ENCODE measurements at places on chromosomes 11 and 22.

DNA sequence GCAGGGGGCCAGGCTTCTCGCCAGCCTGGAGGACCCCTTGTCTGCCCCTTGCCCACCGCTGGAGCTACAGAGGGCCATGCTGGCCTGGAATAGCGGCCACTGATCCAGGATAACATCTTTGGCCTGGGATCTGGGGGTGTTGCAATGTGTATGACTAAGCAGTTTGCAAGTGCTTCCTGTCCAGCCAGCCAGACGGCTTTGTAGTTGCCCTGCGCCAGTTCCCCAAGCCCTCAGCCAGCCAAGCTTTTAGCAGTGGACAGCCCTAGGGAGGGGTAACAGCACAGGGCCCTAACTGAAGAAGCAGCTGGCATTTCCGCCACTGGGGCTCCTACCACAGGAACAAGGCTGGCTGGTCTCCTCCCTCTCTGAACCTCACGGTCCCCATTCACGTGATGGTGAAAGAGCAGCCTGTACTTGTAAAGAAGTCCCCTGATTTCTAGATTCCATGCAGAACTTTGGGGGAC, 32.1 kb downstream of the UQCR10 start:
- peak; percentile 56 for DNase-seq

DNA sequence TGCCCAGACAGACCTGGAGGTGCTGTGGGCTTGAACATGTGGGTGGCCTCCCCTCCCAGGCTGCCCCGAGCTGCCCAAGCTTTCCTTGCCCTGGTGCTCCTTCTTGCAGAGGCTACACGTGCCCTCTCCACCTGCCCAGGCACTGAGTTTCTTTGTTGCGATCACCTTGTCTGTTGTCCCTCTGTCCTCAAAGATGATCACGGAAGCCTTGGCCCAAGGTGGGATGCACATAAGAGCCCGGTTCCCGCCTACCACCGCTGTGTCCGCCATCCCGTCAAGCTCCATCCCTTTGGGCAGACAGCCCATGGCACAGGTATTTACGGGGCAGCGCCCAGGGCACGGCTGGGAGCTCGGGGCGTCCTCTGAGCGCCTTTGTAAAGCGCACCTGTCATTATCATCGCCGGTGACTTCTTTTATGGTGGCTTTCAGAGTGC, 67.5 kb downstream of the MED15 start:
- no peak for DNase-seq

DNA sequence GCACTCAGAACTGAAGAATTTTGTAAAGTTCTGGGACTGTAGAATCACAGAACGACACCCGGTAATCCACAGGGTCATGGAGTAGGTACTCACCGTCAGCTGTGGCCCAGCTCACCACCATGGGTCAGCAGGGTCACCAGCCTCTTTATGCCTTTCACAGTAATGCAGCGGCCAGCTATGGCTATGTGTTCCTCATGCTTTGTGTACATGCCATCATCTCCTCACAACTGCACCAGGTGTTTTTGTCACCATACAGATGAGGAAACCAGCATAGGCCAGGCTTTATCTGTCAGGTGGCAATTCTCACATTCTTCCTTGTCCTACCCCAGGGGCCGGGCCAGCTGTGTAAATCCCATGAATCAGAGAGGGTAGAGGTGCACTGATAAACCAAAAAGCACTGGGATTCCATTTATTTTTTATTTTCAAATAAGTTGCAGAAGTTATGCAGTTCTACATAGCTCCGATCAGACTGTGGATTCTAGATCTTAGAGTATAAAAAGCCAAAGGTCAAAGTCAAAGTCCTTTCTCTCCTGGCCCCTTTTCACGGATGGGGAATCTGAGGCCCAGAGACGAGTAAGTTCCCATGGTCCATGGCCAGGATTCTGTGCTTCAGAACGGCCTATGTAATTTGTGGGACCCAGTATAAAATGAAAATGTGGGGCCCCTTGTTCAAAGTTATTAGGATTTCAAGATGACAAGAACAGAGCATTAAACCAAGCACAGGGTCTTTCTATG, 17.5 kb downstream of the TSKU start:
- no peak for DNase-seq

DNA sequence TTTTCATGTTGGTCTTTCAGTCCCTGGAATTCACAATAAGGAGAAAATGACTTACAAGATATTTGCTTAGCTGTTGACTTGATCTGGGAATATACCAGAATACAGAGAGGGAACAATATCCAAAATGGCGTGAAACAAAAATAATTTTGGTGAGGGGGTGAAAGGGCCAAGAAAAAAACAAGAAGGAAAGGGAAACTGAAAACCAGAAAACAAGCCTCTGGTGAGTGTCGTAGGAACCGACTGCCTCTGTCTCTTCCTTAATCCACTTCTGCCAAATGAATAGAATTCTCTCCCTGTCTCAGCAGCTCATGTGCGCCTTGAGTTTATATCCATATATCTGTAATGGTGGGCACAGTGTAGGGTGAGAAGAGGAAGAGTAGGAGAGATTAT, 367.6 kb downstream of the ETS1 start:
- DNase-seq = no peak

DNA sequence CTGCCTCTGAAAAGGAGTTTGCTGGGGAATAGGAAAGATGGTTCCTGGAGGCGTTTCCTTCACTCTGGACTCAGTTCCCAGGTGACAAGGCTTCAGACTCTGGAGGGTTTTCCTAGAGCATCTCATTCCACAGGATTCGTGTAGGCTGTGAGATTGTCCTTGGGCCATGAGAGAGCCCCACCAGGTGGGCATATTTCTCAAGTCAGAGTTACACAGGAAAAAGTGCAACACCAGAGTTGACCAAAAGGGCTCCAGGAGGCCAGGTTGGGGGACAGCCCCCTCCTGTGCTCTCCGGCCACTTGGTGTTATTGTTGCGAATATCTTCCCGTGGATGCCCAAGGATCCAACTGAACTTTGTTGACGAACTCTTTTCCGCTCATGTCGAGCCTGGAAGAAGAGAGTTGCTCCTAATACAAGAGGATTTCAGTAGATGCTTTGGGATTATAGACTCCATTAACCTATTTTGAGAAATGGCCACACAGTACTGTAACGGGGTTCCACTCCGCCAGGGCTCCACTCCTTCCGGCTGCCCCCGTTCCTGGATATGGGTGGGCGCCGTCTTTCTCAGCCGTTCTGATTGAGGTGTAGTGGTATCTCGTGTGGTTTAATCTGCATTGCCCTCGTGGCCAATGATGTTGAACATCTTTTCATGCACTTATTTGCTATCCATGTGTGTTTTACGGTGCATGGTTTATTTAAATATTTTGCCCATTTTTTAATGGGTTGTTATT, 580.3 kb downstream of the BRD1 start:
- no peak for DNase-seq

- DNase-seq = no peak
Measured at GRCh38 chr22:43256569-43256968, 69.6 kb upstream of the TTLL12 start.

DNA sequence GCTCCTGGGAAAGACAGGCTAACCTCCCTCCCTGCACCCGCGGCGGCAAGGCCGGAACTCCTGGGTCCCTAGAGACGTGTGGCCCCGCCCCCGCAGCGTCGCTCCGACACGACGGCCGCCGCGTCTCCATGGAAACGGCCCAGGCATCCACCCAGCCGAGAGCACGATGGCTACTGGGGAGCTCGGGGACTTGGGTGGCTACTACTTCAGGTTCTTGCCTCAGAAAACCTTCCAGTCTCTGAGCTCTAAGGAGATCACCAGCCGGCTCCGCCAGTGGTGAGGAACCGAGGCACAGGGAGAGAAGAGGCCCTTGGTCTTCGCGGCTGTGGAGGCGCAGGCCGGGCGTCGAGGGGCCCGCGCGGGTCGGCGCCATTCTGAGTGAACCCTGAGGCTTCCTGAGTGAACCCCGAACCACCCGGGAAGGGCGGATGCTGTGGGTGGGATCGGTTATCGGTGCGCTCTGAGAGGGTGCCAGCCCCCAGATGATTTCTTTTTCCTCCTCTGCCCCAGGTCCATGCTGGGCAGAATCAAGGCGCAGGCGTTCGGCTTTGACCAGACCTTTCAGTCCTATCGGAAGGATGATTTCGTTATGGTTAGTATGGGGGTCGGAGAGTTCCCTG, at the start of gene CFAP300:
CFAP300 (plus strand) TSS at position 133 of the 620 bp plus-strand sequence; CDS start at position 167, 34 bp downstream.
- peak; percentile 86 for DNase-seq

GRCh38 chr11:75384438-75385080, 14.8 kb upstream of the RPS3 start:
- peak; percentile 49 for DNase-seq

GRCh38 chr11:78216571-78217287, 28.0 kb downstream of the USP35 start:
- no peak for DNase-seq

GRCh38 chr11:117716521-117717440, 80.2 kb downstream of the DSCAML1 start:
- no peak for DNase-seq

DNA sequence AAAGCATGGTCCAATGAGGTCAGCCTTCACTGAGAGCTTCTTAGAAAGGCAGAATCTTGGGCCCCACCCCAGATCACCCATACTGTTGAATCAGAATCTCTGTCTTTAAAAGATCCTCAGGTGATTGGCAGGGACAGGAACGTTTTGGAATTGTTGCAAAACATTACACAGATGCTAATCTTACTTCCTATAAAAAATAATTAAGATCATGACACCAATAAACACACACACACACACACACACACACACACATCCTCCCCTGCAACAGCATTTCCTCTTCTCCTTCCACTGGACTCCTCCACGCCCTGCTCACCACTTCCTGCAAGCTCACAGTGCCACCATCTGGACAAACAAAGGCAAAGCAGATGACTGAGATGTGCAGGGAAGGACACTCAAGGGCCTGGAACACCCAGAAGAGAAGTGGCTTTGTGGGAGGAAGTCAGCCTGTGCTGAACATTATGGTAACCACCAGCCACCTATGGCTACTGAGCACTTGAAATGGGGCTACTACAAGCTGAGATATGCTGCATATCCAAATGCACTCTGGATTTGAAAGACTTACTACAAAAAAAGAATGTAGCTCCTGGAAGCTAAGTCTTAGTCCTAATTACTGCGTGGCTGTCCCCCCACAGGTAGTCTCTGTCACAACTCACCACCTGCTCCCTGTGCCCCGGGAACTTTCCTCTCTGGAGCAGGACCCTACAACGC, 65.6 kb downstream of the BTG4 start:
- peak; percentile 88 for DNase-seq

GRCh38 chr11:118524757-118525470, 2.4 kb upstream of the TTC36 start:
- DNase-seq = no peak

- DNase-seq = no peak
Measured at GRCh38 chr11:64337538-64338249, 2.3 kb upstream of the CCDC88B start.

- no peak for DNase-seq
Measured at GRCh38 chr11:71505001-71505400, 22.1 kb upstream of the KRTAP5-7 start.

DNA sequence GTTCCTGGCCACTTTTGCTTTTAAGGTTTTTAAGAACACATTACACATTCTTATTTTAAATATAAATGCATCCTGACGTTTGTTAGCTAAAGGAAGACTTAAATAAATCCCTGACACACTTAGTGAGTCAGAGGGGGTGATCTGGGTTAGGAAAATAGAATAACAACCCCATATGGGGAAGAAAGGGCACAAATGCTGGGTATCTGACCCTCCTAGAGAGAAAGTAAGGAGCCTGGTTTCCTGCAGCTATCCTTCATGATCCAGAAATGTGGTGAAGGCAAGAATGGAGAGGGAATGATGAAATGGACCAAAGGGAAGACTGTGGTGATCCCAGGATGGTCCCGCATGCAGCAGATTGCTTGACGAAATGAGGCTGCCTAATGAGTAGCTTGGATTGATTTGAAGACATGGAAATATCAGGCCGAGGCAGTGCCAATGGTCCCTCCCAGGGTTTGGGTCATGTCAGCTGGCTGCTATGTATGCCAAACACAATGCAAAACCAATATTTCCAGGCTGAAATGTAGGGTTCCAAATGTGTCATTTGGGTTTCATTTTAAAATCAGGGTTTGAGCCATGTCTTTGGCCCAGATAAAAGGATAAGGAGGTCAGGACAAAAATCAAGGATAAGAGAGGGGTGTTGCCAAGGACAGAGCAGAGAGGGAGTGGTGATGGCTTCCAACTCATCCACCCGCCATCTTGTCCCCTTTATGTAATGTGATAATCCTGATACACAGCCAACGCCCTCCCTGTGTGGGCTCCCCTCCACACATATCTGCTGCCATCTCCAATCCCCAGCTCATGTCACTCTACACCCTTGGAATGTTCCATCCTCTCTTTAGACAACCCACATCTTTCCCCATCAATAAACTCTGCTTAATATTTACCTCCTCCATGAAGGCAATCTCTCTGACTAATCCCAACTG, 135.1 kb upstream of the PITPNB start:
- DNase-seq = peak; percentile 60

- DNase-seq = no peak
Measured at GRCh38 chr11:75194147-75194546, 43.2 kb downstream of the SLCO2B1 start.

- no peak for DNase-seq
Measured at GRCh38 chr11:68146704-68147474, 25.7 kb upstream of the CHKA start.

DNA sequence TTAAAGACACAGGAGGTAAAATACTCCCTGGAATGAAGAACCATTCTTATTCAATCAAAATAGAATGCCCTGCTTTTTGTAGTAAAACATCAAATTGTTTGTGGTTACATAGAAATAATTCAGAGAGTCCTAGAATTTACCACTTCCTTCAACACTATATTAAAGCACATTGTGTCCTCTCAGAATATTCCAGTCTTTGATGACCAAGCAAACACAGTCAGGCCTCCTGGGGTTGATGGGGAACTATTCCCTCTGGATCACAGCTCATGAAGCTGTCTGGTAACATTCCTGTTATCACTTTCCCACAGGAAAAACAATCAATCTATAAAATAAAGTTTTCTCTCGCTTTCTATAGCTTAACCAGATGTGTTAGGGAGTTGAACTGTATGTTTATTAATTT, 389.3 kb downstream of the KCNA4 start:
- peak; percentile 14 for DNase-seq

DNA sequence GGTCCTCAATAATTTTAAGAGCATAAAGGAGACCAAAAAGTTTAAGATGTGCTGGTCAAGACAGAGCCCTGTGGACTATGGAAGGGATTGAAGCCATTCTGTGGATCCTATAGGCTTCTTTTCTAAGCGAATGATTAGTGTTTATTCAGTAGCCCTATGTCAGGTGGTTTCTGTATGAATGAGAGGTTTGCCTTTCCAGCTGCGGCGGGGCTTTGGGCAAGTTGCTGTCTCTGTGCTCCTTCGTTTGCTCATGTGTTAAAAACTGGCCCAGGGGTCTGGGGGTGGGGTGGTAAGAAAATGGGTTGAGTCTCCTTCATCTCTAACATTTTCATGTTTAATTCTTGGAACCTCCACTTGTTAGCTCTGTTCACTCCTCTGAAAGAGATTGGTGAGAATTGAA, 105.3 kb downstream of the PTPRJ start:
- DNase-seq = no peak

GRCh38 chr22:31861226-31861840, 83.0 kb upstream of the YWHAH start:
- DNase-seq = peak; percentile 44

- DNase-seq = no peak
Measured at GRCh38 chr11:116916886-116917285, 79.5 kb upstream of the APOA1 start.
